ENCODE measurements at places on chromosomes 7 and 10. TPM values are rescaled to one million over a fixed set of nuclear protein-coding genes. Genes with fewer than 3 reads are reported as not detected.

The ELMO1 gene
- 7.8 TPM for total RNA-seq

The HSPA12A gene
- total RNA-seq, result 3.2 TPM

The CDC14C gene
- total RNA-seq, result not detected

The ASB10 gene
- not detected for total RNA-seq

The BAIAP2L1 gene
- 25.9 TPM for total RNA-seq

The CPED1 gene
- total RNA-seq, result 0.13 TPM

The FBXL15 gene
- total RNA-seq, result 8.4 TPM

The NKX1-2 gene
- total RNA-seq, result 15.3 TPM

The FOXP2 gene
- total RNA-seq, result not detected

The COG5 gene
- total RNA-seq, result 21.8 TPM

The CALCR gene
- 0.44 TPM for total RNA-seq

The LBX1 gene
- total RNA-seq, result not detected

DNA sequence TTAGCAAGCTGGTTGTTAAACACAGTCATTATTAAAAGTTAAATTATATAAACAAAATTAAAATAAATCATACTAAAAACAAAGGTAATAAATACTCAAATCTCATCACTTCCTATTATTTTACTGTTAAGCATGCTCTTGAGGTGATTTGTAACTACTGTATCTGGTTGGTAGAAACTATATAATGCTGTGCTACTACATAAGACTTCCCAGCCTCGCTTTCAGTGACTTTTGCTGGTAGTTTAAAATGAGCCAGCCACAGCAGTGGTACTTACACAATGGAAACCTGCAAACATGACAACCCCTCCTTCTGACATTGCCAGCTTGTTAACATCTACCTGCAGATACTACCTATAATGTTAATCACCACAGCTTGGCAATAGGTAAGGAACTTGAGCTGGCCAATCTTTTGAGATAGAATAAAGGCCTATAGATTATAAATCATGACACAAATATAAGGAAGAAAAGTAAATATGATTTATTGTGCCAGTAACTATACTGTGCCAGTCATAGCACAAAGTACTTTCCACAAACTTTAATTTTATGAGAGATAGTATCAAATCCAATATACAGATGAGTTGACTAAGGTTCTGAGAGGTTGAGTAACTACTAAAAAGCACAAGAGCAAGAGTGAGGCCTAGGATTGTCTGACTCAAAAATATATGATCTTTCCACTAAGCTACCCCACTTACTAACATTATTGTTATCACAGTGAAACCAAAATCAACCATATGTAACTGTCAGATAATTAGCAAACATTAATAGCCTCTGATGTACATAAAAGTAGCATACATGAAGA is 181.1 kb upstream of the ASAH2 start:
- H3K36me3 ChIP-seq, result peaks cover 2% of the 10 kb centered on the region
- no peaks in the 10 kb centered on the region for H3K27me3 ChIP-seq
- no peaks in the 10 kb centered on the region for H3K4me1 ChIP-seq
- no peak for DNase-seq
- no peak overlapping the region for H3K27ac ChIP-seq
- no peak overlapping the region for H3K4me3 ChIP-seq

DNA sequence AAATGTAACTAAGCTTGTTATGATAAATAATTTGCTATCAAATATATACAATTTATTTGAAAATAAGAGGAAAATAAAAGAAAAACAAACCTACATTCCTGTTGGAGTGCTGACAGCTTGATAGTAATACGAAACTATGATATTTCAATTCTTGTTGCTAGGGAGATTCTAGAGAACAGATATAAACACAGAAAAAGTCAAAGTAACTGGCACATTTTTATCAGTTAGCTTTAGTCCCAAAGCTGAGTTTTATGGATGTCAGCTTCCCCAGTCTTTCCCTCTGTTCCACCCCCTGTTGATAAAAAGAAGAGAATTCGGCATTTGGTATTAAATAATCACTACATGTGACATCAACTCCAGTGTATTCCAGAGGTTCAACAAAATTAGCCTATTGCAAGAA is 1134.0 kb downstream of the XPNPEP1 start:
- no peak overlapping the region for H3K27ac ChIP-seq
- no peaks in the 10 kb centered on the region for H3K4me1 ChIP-seq
- peaks cover 6% of the 10 kb centered on the region for H3K36me3 ChIP-seq
- H3K27me3 ChIP-seq, result no peaks in the 10 kb centered on the region
- DNase-seq, result no peak

DNA sequence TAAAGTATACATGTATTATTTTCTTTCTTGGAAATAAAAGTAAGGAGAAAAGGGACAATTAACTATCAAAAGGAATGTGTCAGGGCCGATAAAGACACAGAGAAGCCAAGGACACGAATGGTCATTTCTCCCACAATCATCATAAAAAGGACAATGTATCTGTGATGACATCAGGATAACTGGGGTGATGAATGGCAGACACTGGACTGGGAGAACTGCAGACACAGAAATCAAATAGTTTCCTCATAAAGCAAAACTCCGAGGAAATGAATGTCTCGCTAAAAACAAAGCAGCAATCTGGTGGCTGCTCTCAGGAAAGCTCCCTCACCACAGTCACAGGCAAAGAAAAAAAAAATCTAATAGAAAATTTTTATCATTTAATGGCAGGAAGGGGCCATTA is 69.3 kb upstream of the NPY start:
- no peaks in the 10 kb centered on the region for H3K36me3 ChIP-seq
- H3K27me3 ChIP-seq, result no peaks in the 10 kb centered on the region
- H3K27ac ChIP-seq, result no peak overlapping the region
- no peak for DNase-seq

- H3K4me1 ChIP-seq, result peaks cover 3% of the 10 kb centered on the region
- H3K27me3 ChIP-seq, result no peaks in the 10 kb centered on the region
- H3K4me3 ChIP-seq, result no peak overlapping the region
- no peak overlapping the region for H3K27ac ChIP-seq
- no peak for DNase-seq
Observed at GRCh38 chr10:29346296-29347001, 57.6 kb downstream of the LYZL1 start.

- no peak overlapping the region for H3K27ac ChIP-seq
- H3K4me3 ChIP-seq, result no peak overlapping the region
- no peaks in the 10 kb centered on the region for H3K36me3 ChIP-seq
- no peaks in the 10 kb centered on the region for H3K27me3 ChIP-seq
- no peak for DNase-seq
Observed at GRCh38 chr10:64089648-64090047, 568.4 kb downstream of the REEP3 start.

- DNase-seq, result no peak
- no peaks in the 10 kb centered on the region for H3K27me3 ChIP-seq
- no peaks in the 10 kb centered on the region for H3K4me1 ChIP-seq
- H3K27ac ChIP-seq, result no peak overlapping the region
Observed at GRCh38 chr10:13790196-13790595, 203.4 kb downstream of the PRPF18 start.

GRCh38 chr10:11835704-11836103 is 12.5 kb downstream of the PROSER2 start:
- no peaks in the 10 kb centered on the region for H3K27me3 ChIP-seq
- H3K4me3 ChIP-seq, result no peak overlapping the region
- no peak for DNase-seq
- H3K27ac ChIP-seq, result no peak overlapping the region
- H3K4me1 ChIP-seq, result peaks cover 2% of the 10 kb centered on the region

DNA sequence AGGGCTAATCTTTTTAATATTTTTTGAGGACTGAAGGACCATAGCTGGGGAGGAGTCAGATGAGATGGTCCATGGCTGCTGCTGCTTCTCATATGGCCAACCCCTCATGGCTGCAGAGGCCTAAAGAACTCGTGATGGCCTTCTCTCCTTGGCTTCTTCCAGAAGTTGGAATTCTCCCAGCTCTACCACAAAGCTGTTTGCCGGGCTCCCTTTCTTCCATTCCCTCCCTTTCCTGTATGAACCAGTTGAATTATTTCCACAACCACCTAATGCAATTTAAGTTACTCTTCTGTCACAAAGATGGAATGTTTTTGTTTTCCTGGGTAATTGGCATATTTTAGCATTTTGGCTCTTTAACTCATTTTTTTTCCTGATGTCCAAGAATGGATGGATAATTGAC is 80.7 kb downstream of the PHTF2 start:
- H3K36me3 ChIP-seq, result no peaks in the 10 kb centered on the region
- H3K27ac ChIP-seq, result no peak overlapping the region
- no peak overlapping the region for H3K4me3 ChIP-seq
- no peaks in the 10 kb centered on the region for H3K4me1 ChIP-seq
- no peak for DNase-seq

DNA sequence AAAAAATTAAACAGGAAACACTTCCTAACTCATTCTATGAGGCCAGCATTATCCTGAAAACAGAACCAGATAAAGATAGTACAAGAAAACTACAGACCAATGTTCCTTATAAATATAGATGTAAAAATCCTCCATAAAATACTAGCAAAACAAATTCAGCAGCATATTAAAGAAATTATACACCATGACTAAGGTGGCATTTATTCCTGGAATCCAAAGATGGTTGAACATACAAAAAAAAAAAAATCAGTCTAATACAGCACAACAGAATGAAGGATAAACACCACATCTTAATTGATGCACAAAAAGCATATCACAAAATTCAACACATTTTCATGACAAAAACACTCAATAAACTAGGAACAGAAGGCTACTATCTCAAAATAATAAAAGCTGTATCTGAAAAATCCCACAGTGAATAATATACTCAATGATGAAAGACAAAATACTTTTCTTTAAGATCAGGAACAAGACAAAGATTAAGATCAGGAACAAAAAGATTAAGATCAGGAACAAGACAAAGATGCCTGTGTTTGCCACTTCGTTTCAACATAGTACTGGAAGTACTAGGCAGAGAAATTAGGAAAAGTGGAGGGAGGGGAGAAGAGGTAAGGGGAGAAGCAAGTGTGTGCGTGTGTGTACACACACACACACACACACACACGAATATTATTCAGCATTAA is 95.6 kb downstream of the SNX13 start:
- no peak for DNase-seq
- H3K4me3 ChIP-seq, result no peak overlapping the region
- peaks cover 15% of the 10 kb centered on the region for H3K36me3 ChIP-seq
- no peaks in the 10 kb centered on the region for H3K27me3 ChIP-seq
- H3K4me1 ChIP-seq, result peaks cover 3% of the 10 kb centered on the region

DNA sequence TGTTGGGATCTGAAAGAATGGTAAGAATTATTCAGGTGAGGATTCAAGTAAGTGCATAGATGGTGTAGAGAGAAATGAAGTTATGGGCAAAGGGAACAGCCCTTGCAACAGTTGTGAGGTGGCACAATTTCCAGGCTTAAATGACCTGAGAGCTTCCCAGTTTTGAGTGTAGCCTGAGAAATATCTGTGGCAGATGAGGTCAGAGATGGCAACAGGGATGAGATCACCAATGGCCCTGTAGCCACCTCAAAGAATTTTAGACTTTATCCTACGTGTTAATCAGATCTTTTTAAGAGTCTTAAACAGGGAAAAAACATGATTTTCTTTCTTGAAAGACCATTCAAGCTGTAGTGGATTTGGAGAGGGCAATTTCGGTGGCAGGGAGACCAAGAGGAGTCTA is 1.9 kb upstream of the NRF1 start:
- peaks cover 5% of the 10 kb centered on the region for H3K36me3 ChIP-seq
- H3K4me3 ChIP-seq, result peak overlapping the region; percentile 89
- peaks cover 3% of the 10 kb centered on the region for H3K4me1 ChIP-seq
- no peak for DNase-seq
- H3K27me3 ChIP-seq, result no peaks in the 10 kb centered on the region

DNA sequence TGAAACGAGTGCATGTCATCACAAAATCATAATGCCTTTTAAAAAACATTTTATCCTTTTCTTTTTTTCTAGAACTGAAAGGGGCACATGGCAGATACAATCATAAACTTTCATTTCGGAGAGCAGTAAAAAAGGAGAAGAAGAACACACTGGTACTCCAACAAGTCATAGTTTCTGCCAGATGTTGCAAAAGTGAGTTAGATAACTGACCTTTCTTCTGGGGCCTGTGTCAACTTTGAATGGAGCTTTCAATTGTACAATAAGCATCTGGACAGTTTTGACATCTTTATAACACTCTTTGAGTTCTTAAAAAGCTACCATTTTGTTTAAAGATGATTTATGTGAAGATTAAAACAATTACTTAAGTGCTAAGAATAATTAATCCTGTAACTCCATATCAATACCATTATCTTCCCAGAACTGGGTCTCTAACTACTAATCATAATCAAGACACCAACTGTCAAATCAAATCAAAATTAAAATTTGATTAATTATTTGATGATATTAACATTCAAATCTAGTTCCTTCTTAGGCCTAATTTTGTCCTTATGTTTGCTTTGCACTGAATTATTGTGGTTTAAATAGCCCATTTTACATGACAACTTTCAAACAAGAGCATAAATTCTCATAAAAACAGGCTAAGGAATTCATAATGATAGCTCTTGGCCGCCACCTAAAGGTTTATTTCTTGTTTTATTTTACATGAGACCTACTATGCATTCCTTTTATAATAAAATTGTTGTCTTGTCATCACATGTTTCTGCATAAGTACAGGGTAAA is 19.5 kb upstream of the ITGB8 start:
- H3K4me1 ChIP-seq, result peaks cover 3% of the 10 kb centered on the region
- no peaks in the 10 kb centered on the region for H3K36me3 ChIP-seq

DNA sequence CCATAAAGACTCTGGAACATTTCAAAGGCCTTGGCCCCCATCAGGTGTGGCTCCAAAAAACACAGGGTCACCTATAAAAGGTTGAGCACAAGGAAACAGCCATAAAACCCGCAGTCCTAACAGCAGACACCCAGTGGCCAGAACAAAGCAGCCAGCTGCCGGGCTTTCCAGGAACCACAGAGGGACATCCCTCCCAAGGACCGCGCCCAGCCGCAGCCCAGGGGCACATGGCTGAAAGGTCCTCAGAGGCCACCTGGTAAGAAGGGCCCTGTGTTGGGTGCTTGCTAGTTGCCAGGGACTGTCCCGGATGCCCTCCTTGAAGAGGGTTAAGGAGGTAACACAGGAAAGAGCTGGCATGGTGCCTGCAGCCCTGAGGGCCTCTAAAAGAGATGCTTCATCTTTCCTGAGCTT is 32.7 kb downstream of the KCNMA1 start:
- DNase-seq, result no peak
- no peak overlapping the region for H3K4me3 ChIP-seq
- H3K36me3 ChIP-seq, result no peaks in the 10 kb centered on the region
- H3K27me3 ChIP-seq, result no peaks in the 10 kb centered on the region

- H3K27me3 ChIP-seq, result no peaks in the 10 kb centered on the region
- H3K36me3 ChIP-seq, result peaks cover 43% of the 10 kb centered on the region
- no peak for DNase-seq
- H3K4me1 ChIP-seq, result no peaks in the 10 kb centered on the region
Observed at GRCh38 chr7:73303546-73303945, 5.1 kb downstream of the NSUN5 start.

DNA sequence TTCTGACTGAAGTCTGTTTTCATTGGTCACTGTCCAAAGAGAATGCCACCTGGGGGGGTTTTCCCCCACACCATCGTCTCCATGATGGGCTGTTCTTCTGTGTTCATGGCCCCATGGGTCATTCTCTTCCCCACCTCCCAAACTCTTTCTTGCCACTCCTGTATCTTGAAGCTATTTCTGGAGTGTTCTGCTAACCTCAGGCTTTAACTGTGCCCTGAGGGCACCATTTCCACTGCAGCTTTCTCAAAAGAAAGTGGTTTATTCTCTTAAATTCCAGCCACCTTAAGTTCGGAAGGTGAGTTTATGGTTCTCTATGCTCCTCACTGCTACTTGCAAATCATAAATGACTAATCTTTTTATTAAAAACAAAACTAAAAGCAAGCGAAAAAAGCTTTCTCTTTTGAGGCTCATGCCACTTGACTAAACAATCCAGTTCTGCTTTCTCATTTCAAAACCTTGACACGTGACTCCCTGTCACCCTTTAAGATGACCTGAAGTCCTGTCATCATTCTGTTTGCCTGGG is 7.4 kb upstream of the APBB1IP start:
- DNase-seq, result no peak
- H3K27me3 ChIP-seq, result no peaks in the 10 kb centered on the region
- H3K4me3 ChIP-seq, result no peak overlapping the region
- H3K4me1 ChIP-seq, result no peaks in the 10 kb centered on the region

Measured in H9 (cell line).